Vagina (tissue), 2 donors: ENCODE measurements at places on chromosomes 6 and 20. TPM values are rescaled to one million over a fixed set of nuclear protein-coding genes. Genes with fewer than 3 reads are reported as not detected.

- H3K4me1 ChIP-seq: no peaks in the 10 kb centered on the region
- H3K36me3 ChIP-seq: no peaks in the 10 kb centered on the region
- H3K4me3 ChIP-seq: no peak overlapping the region
Observed at GRCh38 chr6:87012035-87012434, 74.7 kb downstream of the HTR1E start.

DNA sequence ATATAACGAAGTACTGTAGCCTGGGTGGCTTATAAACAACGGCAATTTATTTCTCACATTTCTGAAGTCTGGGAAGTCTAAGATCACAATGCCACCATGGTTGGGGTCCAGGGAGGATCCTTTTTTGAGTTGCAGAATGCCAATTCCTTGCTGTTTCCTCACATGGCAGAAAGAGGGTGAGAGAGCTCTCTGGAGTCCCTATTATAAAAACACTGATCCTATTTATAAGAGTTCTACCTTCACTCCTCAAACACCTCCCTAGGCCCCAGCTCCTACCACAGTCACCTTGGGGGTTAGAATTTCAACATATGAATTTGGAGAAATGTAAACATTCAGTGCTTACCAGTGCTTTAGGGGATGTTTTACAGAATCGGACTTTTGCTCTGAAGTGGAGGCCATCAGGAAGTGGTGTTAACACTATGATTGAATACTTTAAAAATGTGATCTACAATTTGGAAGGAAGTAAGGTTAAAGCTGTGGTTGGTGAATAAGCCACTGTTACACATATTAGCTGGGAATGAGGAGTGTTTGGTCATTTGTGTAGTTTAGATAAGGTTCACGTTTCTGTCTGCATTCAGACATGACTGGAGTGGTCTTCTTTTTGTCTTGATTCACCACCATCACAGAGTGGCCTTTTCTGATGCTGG lies 79.9 kb upstream of the SPTLC3 start:
- no peak for DNase-seq
- H3K4me3 ChIP-seq: no peak overlapping the region
- H3K27me3 ChIP-seq: no peaks in the 10 kb centered on the region
- H3K4me1 ChIP-seq: no peaks in the 10 kb centered on the region

DNA sequence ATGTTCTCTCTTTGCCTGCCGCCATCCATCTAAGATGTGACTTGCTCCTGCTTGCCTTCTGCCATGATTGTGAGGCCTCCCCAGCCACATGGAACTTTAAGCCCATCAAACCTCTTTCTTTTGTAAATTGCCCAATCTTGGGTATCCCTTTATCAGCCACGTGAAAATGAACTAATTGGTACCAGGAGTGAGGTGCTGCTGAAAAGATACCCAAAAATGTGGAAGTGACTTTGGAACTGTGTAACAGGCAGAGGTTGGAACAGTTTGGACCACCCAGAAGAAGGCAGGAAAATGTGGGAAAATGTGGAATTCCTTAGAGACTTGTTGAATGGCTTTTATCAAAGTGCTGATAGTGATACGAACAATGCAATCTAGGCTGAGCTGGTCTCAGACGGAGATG lies 694.9 kb downstream of the FRK start:
- no peak overlapping the region for H3K27ac ChIP-seq
- no peaks in the 10 kb centered on the region for H3K36me3 ChIP-seq
- H3K4me1 ChIP-seq: no peaks in the 10 kb centered on the region
- DNase-seq: no peak
- H3K27me3 ChIP-seq: no peaks in the 10 kb centered on the region

- DNase-seq: no peak
- no peaks in the 10 kb centered on the region for H3K27me3 ChIP-seq
- no peaks in the 10 kb centered on the region for H3K36me3 ChIP-seq
- H3K27ac ChIP-seq: no peak overlapping the region
- no peak overlapping the region for H3K4me3 ChIP-seq
Observed at GRCh38 chr6:162292915-162293314, 434.7 kb downstream of the PRKN start.

DNA sequence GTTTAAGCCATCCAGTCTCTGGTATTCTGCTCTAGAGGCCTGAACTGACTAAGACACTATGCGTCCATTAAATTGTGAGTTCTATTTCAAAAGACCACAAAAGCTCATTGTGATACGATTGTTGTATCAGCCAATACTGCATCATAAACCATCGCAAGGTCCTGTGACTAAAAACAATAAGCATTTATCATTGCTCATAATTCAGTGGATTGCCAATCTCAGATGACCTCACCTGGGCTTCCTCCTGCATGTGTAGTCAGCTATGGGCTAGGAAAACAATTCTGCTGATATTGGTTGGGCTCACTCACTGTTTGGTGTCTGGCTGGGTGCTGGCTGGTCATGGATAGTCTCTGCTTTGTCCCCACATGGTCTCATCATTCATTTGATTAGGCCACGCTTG lies 592.7 kb upstream of the BTBD3 start:
- H3K27me3 ChIP-seq: no peaks in the 10 kb centered on the region
- H3K4me3 ChIP-seq: no peak overlapping the region
- DNase-seq: no peak

DNA sequence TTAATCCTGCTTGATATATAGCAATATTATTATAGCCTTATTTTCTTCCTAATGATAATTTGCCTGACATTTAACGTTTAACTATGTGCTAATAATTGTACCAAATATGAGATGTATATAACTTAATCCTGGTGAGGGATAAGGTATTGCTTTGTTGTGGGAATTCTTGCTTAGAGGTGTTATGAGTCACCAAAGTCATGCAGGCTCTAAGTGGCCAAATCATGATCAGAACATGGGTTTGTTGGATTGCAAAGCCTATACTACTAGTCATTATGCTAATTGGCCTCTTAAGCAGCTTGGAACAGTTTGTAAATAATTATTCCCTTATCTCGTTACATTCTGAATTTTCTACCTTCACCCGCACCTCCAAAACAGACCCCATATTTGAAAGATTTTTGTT lies 21.9 kb upstream of the C6orf141 start:
- H3K4me1 ChIP-seq: no peaks in the 10 kb centered on the region
- H3K27me3 ChIP-seq: no peaks in the 10 kb centered on the region
- H3K4me3 ChIP-seq: no peak overlapping the region
- no peak overlapping the region for H3K27ac ChIP-seq
- H3K36me3 ChIP-seq: no peaks in the 10 kb centered on the region
- DNase-seq: no peak

- peaks cover 3% of the 10 kb centered on the region for H3K4me1 ChIP-seq
- H3K36me3 ChIP-seq: no peaks in the 10 kb centered on the region
Observed at GRCh38 chr6:13718123-13718458, 6.5 kb upstream of the RANBP9 start.

- no peaks in the 10 kb centered on the region for H3K4me1 ChIP-seq
- H3K27me3 ChIP-seq: no peaks in the 10 kb centered on the region
- no peak for DNase-seq
- H3K36me3 ChIP-seq: no peaks in the 10 kb centered on the region
Observed at GRCh38 chr6:118387921-118388701, 160.0 kb upstream of the PLN start.

- H3K4me1 ChIP-seq: peaks cover under 1% of the 10 kb centered on the region
- H3K27me3 ChIP-seq: no peaks in the 10 kb centered on the region
- no peak overlapping the region for H3K27ac ChIP-seq
- DNase-seq: no peak
- no peak overlapping the region for H3K4me3 ChIP-seq
- H3K36me3 ChIP-seq: no peaks in the 10 kb centered on the region
Observed at GRCh38 chr6:169965657-169966311, 214.4 kb downstream of the ERMARD start.

- no peaks in the 10 kb centered on the region for H3K36me3 ChIP-seq
- H3K4me1 ChIP-seq: peaks cover 10% of the 10 kb centered on the region
- H3K27ac ChIP-seq: no peak overlapping the region
- no peaks in the 10 kb centered on the region for H3K27me3 ChIP-seq
- no peak for DNase-seq
- no peak overlapping the region for H3K4me3 ChIP-seq
Observed at GRCh38 chr20:46255440-46256104, 52.7 kb downstream of the CDH22 start.

DNA sequence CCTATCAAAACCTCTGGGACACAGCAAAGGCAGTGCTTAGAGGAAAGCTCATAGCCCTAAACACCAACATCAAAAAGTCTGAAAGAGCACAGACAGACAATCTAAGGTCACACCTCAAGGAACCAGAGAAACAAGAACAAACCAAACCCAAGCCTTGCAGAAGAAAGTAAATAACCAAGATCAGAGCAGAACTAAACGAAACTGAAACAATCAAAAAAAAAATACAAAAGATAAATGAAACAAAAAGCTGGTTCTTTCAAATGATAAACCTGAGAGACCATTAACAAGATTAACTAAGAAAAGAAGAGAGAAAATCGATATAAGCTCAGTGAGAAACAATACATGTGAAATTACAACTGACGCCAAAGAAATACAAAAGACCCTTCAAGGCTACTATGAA lies 34.8 kb upstream of the RUNX2 start:
- no peaks in the 10 kb centered on the region for H3K36me3 ChIP-seq
- H3K27me3 ChIP-seq: no peaks in the 10 kb centered on the region
- no peak for DNase-seq
- H3K4me1 ChIP-seq: no peaks in the 10 kb centered on the region
- H3K4me3 ChIP-seq: no peak overlapping the region
- no peak overlapping the region for H3K27ac ChIP-seq

DNA sequence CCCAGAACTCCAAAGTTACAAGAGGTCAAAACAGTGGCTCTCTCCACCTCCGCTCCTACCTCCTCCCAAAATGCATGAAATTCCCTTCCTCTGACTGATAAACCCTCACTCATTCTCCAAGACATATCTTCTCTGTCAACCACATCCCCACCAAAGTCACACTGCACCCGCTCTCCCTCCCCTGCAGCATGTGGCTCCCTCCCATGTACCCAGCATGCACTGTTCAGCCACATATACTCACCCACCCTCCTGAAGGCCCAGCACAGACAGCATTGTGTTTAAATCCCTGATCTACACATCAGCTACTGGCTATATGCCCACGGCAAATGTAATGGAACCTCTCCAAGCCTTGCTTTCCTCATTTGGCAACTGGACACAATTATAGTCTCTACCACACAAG lies 5.5 kb upstream of the POU5F1 start:
- no peaks in the 10 kb centered on the region for H3K36me3 ChIP-seq
- H3K4me3 ChIP-seq: no peak overlapping the region
- H3K27ac ChIP-seq: no peak overlapping the region
- no peaks in the 10 kb centered on the region for H3K27me3 ChIP-seq
- no peak for DNase-seq

- H3K4me3 ChIP-seq: no peak overlapping the region
- H3K27me3 ChIP-seq: no peaks in the 10 kb centered on the region
- peaks cover 38% of the 10 kb centered on the region for H3K4me1 ChIP-seq
- DNase-seq: peak; percentile 96
- H3K27ac ChIP-seq: peak overlapping the region; percentile 76
Observed at GRCh38 chr20:51631011-51631950, 88.8 kb upstream of the NFATC2 start.

Gene XKR7
- total RNA-seq: not detected

Gene AAR2
- total RNA-seq: 23.8 TPM

Gene UFL1
- total RNA-seq: 17.7 TPM

Gene TREM1
- 0.98 TPM for total RNA-seq
